Activated CD4-positive, CD25-positive, alpha-beta regulatory T cell treated with anti-CD3 and anti-CD28 coated beads, Interleukin-2, amount 50 U/mL, for 24 hours (primary cell): ENCODE measurements at places on chromosomes 12 and 14.

GRCh38 chr14:69154779-69155178 lies 1.9 kb upstream of the DCAF5 start:
- ATAC-seq = no peak

DNA sequence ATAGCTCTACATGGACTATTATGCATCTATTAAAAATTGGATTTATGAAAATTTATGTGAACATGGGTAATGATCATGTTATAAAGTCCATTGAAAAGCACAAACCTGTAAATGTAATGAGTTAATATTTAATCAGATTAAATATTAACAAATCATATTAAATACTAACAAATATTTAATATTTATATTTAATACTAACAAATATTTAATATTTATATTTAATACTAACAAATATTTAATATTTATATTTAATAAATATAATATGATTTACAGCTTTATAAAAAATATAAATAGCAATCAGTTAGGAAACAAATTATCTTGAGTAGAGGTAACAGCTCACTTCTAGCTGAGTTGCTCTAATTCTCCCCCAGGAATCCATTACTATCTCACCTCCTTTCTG lies 758.0 kb upstream of the USP15 start:
- ATAC-seq = no peak

DNA sequence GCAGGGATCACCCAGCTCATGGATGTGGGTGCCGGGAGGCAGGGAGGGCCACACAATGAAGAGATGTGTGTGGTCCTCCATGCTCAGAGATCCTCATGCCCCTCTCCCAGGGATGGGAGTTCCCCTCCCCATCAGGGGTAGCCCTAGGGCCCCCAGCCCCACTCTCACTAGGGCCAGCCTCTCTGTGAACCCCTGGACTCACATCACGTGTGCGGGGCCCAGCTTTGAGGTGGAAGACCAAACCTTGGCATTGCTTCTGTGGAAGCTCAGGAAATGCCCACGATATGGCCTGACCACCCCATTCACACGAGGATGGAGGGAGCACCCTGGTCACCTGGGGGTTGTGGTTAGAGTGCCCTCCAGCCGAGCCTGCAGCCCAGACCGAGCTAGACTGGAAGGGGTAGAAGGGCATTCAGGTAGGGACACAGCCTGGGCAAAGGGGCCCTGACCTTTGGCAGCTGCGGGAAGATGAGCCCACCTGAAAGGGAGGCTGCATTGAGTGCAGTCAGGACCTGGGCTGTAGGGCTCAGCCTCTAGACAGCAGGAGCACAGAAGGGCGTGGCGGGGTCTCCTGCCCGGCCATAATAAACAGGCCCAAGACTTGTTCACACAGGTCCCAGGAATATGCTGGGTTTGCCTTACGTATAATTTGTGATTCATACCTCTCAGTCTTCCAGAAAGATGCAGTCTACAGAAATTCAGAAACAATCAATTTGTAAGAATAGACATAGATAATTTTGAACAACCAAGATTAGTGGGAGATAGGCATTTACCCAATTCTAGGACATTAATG lies 34.8 kb upstream of the RCOR1 start:
- no peak for ATAC-seq

DNA sequence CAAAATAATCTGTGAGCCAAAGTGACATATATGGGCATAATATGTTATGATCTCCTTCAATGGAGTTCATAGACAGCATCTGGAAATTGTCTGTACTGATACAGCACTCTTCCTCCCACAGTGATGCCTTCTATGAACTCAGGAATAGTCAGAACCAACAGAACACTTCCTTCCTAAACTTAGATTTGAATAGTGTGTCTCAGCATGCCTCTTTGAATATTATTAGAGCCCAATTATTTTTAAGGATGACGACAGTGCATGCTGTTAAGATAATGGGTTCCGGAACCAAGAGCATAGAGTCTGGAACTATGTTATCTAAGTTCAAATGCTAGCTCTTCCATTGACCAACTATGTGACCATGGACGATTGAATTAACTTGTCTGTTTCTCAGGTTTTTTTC lies 386.6 kb upstream of the PRICKLE1 start:
- ATAC-seq = no peak

GRCh38 chr12:32681272-32681671 lies 2.2 kb downstream of the DNM1L start:
- no peak for ATAC-seq

DNA sequence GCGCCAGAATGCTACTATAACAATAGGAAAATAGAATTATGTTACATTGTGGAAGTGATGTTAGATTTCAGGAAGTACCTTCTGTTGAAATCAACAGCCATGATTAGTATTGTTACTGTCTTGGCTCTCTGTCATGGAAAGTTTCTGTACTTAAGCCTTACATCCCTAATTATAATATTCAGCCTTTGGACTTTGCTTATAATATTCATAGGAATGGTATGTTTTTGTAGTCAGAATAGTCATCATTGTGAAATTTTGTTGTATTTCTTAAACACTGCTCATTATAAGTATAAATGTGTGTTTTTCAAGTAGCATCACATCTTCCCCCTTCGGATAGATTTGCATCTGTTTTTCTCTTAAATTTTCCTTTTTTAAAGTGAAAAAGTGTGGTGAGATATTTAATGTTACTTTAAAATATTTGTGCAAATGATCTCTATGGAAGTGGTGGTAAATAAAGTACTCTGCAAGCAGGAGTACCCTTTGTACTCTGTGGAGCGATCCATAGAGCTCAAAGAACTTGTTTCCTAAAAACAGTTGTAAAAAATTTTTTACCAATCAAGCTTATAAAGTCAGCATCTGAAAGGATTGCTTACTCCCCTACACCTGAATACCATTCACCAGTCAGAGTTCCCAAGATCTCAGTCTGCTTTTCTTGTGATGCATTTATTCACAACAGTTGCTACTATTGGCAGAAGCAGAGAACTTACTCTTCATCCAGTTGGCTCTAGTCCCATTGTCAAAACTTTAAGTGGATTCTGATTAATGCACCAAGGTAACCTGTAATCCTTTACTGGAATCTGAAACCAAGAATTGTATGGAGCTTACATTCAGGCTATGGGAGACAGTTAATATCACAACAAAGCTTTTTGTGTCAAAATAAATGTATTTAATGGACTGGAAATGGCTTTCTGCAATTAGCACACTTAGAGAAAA lies 87.8 kb downstream of the RIC8B start:
- ATAC-seq = no peak

DNA sequence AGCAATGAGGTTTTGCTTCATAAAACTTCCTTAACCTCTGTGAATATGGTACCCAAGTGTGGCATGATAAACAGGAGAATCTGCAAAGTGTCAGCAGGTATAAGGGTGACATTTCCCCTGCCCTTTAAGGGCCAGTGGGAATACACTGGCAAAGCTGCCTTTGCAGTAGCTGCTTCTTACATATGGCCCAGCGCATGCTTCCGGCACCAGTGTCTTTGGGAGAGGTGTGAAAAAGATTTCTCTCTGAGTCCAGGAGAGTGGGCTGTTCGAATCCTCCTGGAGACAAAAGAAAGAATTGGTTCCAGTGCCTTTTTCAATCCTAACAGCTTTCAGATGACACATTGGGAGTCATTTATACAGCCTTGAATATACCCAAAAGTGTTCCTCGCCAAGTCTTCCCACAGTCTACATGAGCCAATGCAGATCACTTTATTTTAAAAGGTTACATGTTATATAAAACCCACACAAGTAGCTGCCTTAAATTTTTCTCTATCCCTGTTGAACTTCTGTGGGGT lies 437.7 kb downstream of the PRKD1 start:
- ATAC-seq = no peak

- ATAC-seq = no peak
Measured at GRCh38 chr12:126093908-126094307, 1028.7 kb downstream of the AACS start.

- ATAC-seq = no peak
Measured at GRCh38 chr14:63504648-63505047, 38.5 kb downstream of the PPP2R5E start.

DNA sequence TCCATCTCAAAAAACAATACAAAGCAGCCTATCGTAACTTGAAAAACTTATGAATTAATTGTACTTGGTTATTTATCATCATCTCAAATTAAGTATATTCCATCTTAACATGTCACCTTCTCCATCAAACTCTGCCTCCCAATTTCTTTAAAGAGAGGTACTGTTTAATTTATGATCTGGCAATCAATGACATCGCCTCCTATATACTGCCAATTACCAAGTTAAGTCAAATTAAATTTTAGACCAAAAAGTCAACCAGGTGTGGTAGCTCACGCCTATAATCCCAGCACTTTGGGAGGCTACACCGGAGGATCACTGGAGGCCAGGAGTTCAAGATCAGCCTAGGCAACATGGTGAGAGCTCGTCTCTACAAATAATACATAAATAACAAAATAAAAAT lies 37.7 kb downstream of the HECTD1 start:
- ATAC-seq = no peak

DNA sequence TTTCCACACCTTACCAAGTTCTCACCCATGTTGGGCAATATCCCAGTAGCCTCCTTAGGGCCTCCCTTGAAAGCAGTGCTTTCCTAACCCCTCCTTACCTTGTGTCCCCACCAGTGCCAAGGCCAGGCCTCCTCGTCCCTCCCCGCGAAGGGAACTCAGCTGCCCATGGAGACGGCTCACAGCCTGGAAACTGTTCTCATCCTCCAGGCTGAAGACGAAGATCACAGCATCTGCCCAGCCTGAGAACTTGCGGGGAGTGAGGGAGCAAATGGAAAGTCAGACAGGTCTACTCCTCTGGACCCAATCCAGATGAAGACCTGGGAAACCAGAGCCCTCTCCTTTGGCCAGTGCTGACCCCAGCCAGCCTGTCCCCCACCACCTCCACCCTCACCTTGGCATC lies 4.6 kb downstream of the AGAP2 start:
- no peak for ATAC-seq

DNA sequence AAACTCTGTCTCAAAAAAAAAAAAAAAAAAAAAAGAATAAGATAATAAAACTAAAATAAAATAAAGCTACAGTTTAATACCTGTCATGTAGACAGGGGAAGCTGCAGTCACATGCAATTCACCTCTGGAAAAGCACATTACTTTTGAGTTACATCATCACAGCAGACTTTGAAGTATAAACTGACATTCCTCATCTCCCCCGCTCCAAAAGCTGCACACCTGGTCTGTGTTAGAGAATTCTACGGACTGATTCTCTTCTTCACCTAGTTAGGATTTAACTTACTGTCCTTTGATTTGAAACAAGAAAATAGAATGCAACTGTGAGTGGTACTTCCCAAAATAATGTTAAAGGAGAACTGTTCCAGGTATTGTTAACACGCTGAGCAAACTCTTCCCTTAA lies 25.1 kb downstream of the SPPL3 start:
- ATAC-seq = no peak

- ATAC-seq = no peak
Measured at GRCh38 chr14:50798048-50798421, 32.9 kb downstream of the NIN start.

GRCh38 chr12:105228494-105228893 lies 7.5 kb downstream of the APPL2 start:
- peak; percentile 77 for ATAC-seq

DNA sequence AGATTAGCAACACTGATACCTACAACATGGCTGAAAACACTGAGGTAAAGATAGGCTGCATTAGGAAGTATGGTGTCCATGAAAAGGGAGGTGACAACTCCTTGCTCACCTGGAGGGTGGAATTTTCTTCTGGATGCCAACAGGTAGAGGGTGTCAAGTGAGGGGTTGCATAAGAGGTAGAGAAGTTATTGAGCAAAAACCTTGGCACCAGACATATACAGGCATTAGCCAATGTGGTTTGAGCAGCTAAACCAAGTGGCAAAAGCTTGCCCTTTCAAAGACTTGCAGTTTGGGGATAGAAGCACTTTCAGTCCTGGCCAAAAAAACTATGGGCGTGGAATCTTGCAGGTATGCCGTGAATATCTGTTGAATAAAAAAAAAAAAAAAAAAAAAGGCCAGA lies 3.8 kb downstream of the RITA1 start:
- no peak for ATAC-seq

DNA sequence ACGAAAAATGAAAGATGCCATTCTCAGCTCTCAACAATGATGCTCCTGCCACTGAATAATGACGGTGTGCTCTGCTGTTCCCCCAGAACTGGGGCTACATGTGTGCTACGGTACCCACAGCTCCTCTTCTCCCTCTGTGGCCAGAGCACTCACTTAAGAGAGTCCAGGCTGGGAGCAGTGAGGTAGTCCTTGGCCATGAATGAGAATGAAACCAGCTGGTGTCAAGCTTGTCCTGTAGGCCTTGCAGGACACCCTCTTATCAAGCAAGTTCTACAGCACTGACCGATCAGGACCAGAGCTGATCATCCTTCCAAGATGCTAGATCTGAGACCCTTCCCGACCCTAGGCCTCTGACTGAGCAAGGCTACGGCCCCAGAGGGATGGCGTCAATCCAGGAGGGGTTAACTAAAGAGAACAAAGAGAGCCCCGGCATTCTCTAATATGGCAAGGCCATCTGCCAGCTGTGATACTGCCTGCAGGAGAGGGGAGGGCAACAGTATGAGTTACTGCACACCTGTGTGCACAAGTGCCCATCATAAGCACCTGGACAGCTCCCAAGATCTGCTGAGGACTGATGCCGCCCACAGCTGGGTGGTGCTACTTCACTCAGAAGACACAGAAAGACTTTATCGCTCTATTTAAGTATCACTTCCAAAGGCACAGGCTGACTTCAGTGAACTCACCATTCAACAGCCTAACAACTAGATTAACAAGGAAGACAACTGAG lies 30.5 kb downstream of the APPL2 start:
- ATAC-seq = no peak

- no peak for ATAC-seq
Measured at GRCh38 chr14:85943192-85943591, 413.2 kb downstream of the FLRT2 start.

- ATAC-seq = no peak
Measured at GRCh38 chr12:132237772-132238487, 91.5 kb downstream of the GALNT9 start.

GRCh38 chr14:65065719-65066118 lies 36.6 kb downstream of the MAX start:
- no peak for ATAC-seq

GRCh38 chr12:81942594-81942993 lies 183.4 kb upstream of the PPFIA2 start:
- ATAC-seq = no peak
